ENCODE measurements at places on chromosomes 2 and 18.

DNA sequence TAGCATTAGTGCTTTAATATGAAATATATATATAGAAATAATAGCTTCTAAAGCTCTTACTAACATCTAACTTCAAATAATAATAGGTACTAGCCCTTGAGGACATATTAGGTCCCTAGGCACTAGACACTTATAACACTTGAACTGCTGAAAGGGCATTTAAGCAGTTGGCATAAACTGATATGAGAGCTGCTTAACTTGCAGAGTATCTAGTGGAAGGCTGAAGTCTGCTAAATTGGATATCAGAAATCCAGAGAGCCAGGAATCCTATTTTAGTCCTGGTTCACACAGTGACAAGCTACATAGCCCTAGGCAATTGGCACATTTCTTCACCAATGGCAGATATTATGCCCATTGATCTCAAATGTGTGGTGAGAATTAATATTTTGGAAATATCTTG lies 326.9 kb upstream of the UBE2E3 start:
- no peak for DNase-seq

DNA sequence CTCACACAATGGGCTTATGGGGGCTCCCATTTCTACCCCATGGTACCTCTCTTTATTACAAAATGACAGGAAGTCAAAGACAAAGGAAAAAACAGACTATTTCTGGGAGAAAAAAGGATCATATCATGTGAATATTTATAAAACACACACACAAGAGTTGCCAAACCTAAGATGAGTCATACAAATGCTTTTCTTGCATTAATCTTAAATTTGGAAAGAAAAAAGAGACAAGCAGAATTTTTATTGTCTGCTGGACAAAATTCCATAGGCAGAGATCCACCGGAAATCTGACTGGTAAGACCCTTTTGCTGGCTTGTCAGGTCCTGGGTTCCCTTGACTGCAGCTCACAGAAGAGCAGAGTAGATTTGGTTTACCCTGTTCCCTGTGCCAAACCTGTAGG lies 1732.3 kb upstream of the PIK3C3 start:
- DNase-seq, result no peak

DNA sequence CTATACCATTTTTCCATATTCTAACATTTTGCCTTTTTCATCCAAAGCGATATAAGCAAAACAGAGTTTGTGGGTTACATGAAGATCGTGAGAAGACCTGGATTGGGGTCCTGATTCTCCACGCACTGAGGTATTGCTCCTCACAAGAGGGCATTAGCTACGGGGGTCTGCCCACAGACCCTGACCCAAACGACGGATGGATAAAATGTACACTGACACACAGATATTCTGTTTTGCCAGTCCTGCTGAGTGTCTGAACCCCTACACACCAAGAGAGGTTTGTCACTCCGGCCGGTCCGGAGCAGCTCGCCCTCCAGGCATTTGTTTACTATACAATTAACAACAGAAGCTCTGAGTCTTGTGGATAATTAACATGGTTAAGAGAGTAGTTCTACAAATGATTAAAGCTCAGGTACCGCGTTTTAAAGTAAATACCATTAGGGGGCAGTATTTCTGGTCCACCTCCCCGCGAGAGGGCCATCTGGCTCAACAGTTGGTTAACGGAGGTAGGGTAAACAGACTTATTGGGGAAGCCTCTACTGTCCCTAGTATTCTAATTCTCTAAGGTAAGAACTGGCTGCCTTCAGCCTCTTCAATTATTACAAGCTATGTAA lies 28.4 kb downstream of the SCYGR8 start:
- DNase-seq, result no peak

- no peak for DNase-seq
Measured at GRCh38 chr2:21411741-21412140, 288.0 kb downstream of the TDRD15 start.

GRCh38 chr2:201978986-201979385 lies 54.7 kb upstream of the FZD7 start:
- no peak for DNase-seq

- no peak for DNase-seq
Measured at GRCh38 chr2:37887286-37887685, 37.8 kb upstream of the RMDN2 start.

- DNase-seq, result no peak
Measured at GRCh38 chr2:241146286-241146685, 3.0 kb downstream of the PASK start.

GRCh38 chr18:45328296-45328695 lies 287.0 kb upstream of the SLC14A2 start:
- DNase-seq, result no peak

DNA sequence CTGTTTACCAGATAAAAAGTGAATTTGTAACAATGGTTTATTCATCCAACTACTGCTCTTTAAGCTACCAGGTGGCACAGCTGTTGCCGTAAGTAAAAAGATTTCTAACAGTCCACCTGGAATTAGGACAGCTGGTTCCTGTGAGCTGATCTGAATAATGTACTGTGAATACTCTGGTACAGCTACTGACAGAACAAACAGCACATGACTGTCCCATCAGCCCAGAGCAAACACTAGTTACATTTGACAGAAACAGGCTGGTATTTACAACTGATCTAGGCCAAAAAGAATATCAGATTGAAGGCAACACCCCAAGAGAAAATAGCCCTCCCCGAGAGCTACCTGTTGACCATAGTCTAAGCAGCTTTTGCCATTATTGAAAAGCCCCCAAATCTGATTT lies 840.4 kb downstream of the CPS1 start:
- DNase-seq, result no peak

DNA sequence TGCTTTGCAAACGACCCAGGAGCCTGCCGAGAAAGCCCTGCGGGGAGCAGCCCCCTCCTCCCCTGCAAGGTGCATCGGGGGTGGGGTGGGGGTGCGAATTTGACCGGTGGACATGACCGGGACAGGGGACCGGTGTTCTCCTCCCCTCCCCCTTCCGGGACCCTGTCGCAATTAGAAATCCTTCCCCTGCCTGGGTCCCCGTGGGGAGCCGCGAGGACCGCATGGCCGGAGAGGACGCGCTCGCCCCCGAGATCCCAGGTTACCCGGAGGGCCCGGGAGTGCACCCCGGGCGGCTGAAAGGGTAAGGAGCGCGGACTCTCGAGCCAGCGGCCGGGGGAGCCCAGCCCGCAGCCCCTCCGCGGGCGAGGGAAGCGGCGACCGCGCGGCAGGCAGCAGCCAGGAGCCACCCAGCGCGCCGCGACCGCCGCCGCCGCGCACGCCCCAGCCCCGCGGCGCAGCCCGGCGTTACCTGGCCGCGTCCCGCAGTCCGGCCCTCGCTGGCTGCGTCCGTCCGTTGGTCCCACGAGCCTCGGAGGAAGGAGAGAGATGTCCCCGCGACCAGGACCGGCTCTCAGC lies 482 bp downstream of the DLGAP1 start:
- no peak for DNase-seq

DNA sequence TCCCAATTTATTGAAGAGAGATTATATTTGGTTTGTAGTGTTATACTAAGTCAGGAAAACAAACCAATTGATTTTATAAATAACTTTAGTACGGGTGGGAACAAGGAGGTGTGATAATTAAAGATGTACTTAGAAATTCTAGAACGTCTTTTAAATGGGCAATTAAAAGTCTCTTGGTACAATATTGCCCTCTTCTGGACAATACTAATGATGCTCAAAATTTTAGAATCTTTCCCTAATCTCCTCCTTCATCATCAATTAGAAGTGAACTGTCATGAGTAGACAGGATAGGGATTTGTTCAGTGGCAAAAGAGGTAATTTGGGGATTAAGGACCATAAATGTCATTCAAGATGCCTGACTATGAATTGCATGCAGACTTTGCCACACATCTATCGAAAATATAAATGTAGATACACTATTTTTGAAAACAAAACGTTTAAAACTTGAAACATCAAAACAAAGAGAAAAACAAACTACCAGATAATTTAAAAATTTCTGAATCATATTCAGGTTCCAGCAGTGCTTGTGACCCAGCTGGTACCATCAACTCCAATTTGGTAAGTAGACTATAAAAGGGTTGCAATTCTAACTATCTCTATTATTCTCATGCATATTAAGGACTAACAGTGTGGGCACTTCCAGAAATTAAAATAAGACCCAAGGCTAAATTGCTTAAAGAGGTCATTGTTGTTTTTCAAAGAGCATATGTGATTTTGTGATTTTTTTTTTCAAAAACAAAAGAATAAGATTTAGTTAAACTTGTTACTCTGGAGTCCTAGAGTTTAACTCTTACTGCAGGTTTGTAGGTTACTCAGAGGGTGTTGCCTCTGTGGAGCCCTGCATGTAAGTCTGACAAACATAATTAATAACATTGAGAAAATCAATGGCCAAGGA lies 123.5 kb downstream of the LAMA3 start:
- DNase-seq, result no peak

GRCh38 chr2:166084301-166084700 lies 43.5 kb downstream of the SCN1A start:
- no peak for DNase-seq

DNA sequence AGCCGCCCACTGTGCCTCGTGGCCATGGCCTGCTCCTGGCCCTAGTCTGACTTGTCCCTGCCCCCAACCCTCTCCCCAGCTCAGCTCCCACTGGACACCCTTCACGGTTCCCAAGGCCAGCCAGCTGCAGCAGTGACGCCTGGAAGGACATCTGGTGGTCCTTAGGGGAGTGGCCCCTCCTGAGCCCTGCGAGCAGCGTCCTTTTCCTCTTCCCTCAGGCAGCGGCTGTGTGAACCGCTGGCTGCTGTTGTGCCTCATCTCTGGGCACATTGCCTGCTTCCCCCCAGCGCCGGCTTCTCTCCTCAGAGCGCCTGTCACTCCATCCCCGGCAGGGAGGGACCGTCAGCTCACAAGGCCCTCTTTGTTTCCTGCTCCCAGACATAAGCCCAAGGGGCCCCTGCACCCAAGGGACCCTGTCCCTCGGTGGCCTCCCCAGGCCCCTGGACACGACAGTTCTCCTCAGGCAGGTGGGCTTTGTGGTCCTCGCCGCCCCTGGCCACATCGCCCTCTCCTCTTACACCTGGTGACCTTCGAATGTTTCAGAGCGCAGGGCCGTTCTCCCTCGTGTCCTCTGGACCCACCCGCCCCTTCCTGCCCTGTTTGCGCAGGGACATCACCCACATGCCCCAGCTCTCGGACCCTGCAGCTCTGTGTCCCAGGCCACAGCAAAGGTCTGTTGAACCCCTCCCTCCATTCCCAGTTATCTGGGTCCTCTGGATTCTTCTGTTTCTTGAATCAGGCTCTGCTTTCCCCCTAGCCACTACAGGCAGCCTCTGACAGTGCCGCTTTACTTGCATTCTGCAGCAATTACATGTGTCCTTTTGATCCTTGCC lies 35.8 kb downstream of the ANO7 start:
- no peak for DNase-seq

DNA sequence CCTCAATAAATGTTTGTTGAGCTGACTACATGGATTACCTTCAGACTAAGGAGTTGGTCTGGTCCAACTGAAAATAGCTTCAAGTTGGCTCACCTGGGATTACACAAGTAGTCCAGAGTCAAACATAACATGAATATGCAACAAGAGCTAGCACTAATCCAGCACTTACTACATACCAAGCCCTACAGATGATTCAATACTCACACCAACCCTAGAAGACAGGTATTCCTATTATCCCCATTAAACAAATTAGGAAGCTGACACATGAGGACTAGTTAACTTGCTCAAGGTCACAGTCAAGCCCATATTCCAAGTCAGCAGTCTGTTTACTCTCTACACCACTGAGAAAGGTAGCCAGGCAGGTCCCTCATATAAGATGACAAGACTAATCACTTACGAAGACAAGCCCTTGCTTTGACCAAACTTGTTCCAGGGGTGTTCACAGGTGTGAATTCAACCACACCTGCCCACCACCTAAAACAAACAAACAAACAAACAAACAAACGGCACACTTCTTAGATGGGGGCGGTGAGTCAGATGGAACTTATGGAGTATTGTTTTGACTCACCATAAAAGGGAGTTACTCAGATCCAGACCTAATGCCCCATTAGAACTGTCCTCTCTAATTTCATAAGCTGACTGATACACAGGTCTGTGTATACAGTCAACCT lies 29.1 kb downstream of the TMEM131 start:
- no peak for DNase-seq

GRCh38 chr2:1949265-1949664 lies 204.9 kb upstream of the PXDN start:
- no peak for DNase-seq

- no peak for DNase-seq
Measured at GRCh38 chr2:9655441-9656269, 24.9 kb upstream of the YWHAQ start.

GRCh38 chr2:156810094-156810493 lies 373.9 kb downstream of the GPD2 start:
- no peak for DNase-seq

DNA sequence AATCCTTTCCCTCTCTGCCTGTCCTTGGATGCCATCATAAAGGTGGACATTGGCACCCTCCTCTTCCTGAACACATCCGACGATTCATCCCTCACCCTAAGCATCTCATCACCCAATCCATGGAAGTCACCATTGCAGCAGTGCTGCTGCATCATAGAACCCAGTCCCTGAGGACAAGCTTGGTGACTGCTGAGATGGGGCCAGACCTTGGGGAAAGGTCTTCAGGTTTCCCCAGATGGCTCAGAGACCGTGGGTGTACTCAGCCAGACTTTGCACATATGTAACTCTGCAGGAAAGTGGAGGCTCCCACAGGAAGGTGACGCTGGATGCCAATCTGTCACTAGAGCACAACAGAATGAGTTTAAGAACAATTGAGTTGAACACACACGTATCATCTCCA lies 202.2 kb downstream of the SOX11 start:
- no peak for DNase-seq

DNA sequence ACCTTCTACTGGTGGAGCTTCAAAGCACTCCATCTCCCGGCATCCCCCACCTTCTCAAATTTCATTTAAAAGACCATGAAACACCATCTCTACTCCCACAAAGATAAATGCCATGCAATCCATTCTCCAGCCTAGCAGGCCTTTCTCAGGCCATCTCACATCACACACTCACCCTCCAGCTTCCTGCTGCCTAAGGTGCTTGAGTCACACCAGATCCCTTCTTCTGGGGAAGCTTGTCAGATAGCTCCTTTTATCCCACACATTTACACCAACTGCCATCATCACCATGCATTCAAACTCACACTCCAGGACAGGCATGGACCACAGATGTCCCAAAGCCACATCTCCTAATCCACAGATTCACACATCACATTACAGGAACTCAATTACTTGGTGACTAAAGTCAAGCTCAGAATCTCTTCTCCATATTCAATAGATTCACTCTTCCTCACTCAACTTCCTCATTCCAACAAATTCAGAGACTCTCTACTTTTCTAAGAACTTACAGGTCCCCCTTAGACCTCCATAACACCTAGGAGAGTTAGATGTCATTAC lies 292.5 kb downstream of the TNS1 start:
- DNase-seq, result no peak

DNA sequence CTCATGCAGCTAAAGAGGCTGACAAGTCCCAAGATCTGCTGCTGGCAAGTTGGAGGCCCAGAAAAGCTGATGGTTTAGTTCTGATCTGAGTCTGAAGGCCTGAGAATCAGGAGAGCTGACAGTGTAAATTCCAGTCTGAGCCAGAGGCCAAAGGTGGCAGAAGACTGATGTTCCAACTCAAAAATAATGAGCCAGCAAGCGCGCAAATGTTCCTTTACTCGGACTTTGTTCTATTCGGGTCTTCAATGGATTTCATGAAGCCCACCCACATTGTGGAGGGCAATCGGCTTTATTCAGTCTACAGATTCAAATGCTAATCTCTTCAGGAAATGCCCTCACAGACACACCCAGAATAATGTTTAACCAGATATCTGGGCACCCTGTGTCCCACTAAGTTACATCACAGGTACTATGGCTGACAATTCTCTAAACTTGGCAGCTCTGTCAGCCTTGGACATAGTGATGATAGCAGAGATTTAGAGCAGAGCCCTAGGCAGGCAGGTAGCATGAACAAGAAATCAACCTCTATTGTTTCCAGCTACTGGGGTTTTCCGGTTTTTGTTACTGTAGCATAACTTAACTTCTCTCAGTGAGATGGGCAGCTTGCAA lies 318.5 kb downstream of the HRH4 start:
- no peak for DNase-seq
